ENCODE measurements at places on chromosomes 3 and 15.

DNA sequence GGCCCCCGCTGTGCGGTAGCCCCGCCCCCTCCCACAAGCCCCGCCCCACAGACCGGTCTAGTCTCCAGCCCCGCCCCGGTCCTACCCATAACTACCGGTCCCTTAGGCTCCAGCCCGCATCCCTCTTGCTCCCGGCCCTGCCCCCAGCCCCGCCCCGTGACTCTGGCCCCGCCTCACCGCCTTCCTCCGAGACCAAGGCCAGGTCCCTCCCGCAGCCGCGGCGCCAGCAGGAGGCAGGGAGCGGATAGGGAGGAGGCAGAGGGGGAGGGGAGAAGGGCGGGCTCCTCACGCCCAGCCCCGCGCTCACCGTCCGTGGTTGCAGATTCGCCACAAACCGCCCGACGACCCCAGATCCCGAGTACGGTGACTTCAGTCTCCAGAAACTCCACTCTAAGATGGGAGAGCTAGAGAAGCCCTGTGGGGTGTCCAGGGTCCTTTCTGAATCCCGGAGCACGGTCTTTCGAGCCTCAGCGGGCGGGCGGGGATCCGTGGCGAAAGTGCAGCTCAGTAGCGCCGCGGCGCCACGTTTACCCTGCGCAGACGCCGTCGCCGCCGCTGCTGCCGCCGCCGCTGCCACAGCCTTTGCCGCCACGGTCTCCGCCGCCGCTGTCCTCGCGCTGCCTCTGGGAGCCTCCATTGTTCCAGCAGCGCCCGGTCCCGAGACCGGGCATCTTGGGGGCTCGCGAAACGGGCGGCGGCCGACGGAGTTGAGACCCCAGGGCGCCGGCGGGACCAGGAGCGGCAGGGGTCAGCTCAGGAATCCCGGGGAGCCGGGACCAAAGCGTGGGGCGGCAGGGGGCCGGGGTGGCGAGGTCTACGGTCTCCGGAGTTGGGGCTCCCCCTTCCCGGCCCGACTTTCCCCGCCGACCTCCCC lies at the start of gene BRPF1:
Gene BRPF1, plus strand, starts transcription at position 530 of the 874 bp plus-strand sequence. CDS start 2,406 bp downstream, outside the sequence.
- DNase-seq, result peak; percentile 93

DNA sequence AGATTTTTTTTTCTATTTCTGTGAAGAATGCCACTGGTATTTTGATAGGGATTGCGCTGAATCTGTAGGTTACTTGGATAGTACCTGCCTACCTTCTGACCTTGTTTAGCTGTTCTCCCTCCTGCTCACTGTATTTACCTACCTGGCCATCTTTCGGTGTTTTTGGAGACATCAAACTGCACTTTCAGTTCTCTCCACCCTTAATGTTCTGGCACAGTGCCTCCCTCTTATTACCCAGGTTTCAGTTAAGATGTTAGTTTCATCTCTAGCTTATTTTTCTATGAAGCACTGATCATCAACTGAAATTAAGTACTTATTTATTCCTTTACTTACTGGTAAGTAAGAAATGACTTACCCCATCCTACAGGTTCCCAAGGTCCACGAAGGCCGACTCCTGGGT lies 74.4 kb upstream of the KLHL25 start:
- DNase-seq, result no peak

- no peak for DNase-seq
Measured at GRCh38 chr15:89139613-89140499, 51.6 kb downstream of the ABHD2 start.

- no peak for DNase-seq
Measured at GRCh38 chr15:66704019-66704802, 2.2 kb downstream of the SMAD6 start.

DNA sequence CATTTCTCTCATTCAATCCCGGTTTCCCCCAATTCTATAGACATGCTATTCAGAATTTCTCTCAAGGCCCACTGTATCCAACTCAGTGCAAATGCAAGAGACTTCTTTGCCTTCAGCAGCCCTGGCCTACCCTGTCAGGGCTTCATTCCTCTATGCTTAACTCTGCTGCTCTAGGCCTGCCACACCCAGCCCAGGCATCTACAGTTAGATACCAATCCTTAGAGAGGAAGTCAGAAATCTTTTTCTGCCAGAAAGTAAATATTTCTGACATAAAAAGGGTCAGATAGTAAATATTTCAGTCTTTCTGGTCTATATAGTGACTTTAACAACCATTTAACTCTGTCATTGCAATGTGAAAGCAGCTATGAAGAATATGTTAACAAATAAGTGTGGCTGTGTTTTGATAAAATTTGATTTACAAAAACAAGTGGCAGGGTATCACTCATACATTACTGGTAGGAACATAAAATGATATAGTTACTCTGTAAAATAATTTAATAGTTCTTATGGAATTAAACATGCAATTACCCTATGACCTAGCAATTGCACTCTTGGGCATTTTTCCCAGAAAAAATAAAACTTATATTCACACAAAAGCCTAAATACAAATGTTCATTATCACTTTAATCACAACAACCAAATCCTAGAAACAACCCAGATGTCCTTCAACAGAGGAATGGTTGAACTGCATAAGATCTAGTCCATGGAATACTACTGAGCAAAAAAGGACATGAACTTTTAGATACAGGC lies 942.0 kb downstream of the SQOR start:
- DNase-seq, result no peak

DNA sequence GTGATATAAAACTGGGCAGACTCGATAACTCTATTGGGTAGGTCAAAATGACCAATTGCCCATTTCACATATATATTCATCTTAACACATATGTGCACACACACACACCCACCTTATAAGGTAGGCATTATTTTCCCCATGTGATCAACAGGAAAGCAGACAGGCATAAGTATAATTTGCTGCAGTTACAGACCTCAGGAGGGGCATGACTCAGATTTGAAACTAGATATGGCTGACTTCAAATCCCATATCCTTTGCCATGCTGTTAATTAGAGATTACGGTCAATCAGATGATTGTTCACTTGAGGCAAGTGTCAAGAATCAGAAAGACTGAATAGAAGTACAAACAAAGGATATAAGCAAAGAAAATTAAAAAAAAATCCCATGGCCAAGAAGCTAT lies 910.6 kb downstream of the NTRK3 start:
- no peak for DNase-seq

- DNase-seq, result no peak
Measured at GRCh38 chr15:80228959-80229610, 22.9 kb downstream of the CTXND1 start.

- no peak for DNase-seq
Measured at GRCh38 chr3:138097192-138098172, 17.9 kb downstream of the DZIP1L start.

DNA sequence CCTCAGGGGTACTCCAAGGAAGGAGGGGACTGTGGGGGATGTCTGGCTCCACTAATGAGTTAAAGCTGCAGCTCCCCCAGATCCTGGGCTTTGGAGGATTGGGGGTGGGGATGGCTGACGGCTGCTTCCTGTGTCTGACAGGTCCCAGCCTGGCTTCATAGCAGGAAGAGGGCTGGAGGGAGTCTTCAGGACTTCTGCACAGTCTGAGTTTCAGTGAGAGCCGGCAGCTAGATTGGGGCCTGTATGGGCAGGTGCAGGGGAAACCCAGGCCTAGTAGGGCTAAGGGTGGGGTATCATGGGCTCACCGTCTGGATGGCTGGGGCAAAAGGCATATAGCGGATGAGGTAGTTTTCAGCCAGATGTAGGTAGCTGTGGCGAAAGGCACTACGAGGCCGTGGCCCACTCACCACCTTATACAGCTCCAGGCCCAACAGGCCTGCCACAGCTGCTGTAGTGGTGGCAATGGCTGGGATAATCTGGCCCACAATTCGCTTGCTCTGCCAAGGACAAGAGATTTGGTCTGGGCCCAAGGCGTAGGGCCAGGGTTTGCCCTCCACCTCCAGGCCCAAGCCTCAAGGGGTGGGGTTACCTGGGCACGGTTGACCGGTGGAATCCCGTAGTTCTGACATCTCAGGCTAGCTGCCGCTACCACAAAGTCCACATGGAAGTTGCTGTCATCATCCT lies 4.5 kb downstream of the INKA1 start:
- no peak for DNase-seq

DNA sequence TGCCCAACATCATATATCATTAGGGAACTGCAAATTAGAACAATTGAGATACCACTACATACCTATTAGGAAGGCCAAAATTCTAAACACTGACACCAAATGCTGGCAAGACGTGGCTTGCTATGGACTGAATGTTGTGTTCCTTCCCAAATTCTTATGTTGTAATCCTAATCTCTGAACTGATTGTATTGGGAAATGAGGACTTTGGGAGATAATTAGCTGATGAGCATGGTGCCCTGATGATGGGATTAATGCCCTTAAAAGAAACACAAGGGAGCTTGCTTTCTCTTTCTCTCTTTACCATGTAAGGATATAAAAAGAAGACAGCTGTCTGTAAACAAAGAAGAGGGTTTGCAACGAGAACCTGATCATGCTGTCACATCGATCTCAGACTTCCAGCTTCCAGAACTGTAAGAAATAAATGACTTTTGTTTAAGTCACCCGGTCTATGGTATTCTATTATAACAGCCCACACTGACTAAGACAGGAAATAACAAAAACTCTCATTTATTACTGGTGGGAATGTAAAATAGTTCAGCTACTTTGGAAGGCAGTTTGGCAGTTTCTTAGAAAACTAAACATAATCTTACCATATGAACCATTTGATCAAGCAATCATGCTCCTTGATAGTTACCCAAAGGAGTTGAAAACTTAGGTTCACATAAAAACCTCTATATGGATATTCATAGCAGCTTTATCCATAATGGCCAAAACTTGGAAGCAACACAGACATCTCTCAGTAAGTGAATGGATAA lies 458.3 kb upstream of the CBLB start:
- no peak for DNase-seq

DNA sequence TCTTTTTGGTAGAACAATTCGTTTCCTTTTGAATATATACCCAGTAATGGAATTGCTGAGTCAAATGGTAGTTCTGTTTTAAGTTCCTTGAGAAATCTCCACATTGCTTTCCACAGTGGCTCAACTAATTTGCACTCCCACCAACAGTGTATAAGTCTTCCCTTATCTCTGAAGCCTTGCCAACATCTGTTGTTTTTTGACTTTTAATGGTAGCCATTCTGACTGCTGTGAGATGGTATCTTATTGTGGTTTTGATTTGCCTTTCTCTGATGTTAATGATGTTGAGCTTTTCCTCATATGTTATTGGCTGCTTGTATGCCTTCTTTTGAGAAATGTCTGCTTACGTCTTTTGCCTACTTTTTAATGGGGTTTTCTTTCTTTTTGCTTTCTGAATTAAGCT lies 270.6 kb upstream of the MEIS2 start:
- no peak for DNase-seq

GRCh38 chr3:64539451-64540196 lies 148.2 kb downstream of the ADAMTS9 start:
- DNase-seq, result peak; percentile 62

DNA sequence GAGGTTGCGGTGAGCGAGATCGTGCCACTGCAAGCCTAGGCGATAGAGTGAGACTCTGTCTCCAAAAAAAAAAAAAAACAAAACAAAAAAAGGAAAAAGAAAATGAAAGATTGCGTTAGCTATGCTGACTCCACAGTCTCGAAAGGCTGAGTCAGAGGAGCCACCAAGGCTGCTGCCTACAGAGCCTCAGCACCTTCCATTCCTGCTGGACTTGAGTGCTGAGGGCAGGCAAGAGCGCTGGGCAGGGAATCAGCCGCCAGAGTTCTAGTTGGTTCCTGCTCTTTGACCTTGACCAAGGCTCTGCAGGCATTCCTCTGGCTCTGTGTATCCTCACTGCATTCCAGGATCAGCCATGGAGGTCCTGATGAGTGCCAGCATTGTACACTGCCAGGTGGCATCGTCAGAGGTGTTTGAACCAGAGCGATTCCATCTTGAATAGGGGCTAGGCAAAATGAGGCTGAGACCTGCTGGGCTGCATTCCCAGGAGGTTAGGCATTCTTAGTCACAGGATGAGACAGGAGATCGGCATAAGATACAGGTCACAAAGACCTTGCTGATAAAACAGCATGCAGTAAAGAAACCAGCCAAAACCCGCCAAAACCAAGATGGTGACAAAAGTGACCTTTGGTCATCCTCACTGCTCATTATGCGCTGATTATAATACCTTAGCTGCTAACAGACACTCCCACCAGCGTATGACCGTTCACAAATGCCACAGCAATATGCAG lies 5.9 kb downstream of the MESP2 start:
- DNase-seq, result no peak

GRCh38 chr15:30921781-30922479 lies 18.2 kb downstream of the FAN1 start:
- DNase-seq, result no peak

DNA sequence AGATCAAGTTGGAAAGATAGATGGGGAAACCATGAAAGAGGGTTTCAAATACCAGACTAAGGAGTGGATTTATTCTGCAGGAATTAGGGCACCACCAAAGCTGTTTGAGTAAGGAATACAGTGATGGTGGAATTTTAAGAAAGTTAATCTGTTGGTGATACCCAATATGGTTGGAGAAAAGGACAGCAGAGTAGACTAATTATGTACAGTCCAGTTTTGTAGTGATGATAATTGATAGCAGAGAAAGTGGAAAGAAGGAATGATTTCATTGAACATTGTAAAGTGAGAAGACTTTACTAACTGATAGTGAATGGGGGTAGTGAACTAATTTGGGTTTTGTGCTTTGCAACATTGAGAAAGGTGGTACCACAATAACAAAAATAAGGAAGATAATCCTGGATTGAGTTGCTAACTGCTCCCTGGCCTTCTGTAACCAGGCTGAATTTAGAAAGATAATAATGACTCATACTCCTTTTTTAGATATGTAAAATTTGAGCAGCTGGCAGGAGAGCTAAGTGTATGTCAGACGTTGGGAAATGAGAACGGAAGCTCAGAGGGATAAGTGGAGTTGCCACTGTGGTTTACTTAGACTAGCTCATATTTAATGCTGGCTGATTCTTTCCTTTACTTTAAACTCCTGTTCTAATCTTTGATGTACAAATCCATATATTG lies 16.9 kb downstream of the TCAIM start:
- peak; percentile 41 for DNase-seq

DNA sequence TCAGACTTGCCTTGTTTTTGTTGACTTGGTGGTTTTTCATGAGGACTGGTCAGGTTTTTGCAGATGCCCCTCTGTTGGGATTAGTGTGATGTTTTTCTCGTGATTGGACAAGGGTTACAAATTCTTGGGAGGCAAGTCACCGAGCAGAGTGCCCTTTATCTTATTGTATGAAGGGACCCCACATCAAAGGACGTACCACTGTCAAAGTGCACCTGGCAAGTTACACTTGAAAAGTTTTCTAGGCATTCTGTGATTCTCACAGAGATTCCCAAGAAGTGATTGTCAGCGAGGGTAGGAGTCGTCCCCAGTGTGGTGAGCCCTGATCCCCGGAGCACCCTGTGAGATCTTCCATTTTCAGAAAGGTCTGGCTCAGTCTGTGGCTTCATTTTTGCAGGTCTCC lies 110.1 kb downstream of the POLR2M start:
- DNase-seq, result no peak

Data from HFF-Myc (cell line).